Adrenal gland (tissue), 19 donors: ENCODE measurements at places on chromosomes 12 and 14.

DNA sequence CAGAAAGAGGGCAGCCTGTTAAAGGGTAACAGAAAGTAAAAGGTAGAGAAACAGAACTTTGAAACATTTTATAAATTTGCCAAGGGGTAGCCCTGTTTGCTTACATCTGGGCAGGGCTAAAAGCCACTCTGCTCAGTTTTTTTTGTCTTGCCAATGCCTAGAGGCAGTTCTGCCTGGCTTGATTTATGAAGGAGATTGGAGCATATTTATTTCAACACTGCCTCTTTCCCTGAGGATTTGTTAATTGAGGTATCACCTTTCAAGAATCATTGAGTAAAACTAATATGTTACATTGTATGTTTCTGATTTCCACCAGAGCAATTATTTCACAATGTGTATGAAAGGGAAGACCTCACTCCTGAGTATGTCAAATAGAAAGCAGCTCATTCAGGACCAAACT is 160.8 kb downstream of the GXYLT1 start:
- no peak for DNase-seq

DNA sequence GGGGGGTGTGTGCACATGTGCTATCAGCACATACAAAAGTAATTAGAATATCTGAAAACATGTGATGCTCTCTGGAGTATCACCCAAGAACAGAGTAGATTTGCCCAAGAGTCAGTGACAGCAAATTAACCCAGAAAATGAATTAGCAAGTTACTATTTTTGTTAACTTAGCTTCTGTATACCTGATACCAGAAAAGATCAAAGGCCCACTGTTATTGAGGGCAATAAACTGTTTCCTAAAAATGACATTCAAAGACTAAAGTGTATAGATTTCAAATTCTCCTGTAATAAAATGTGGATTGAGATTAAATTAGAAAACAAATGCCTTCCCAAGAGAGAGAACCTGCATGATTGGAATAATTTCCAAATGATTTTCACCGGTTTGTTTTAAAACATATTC is 184.7 kb downstream of the MED13L start:
- no peak for DNase-seq

DNA sequence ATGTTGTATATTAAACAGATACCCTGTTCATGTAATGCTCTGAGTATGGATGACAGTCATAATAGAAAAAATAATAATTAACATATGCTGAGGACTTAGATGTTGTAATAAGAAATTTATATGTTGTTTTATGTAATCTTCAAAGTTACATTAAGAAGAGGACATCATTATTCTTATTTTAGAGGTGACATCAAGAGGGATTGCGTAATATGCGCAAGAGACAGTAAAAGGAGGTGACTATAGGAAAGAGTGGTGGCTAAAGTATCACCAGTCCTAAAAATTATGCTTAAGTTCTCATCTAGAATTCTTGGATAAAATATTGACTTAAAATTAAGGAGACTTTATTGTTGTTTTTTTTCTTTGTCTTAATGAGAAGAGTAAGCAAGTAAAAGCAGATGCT is 323.9 kb downstream of the KCNC2 start:
- DNase-seq = no peak

GRCh38 chr12:128180166-128180565 is 86.8 kb upstream of the TMEM132C start:
- no peak for DNase-seq

GRCh38 chr14:106633721-106634120 is 1107.3 kb downstream of the TMEM121 start:
- no peak for DNase-seq

DNA sequence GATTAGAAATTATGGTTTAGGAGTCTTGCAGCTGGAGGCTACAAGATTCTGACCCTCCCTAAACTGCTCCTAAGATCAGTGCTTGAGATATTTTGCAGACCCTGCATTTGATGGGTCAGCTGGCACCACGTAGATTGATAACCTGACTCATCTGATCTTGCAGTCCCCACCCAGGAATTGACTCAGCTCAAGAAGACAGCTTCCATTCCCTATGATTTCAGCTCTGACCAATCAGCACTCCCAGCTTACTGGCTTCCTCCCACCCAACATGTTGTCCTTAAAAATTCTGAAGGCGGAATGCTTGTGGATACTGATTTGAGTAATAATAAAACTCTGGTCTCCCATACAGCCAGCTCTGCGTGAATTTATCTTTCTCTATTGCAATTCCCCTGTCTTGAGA is 23.2 kb upstream of the MTHFD1 start:
- no peak for DNase-seq

GRCh38 chr14:61573748-61574513 is 121.4 kb upstream of the HIF1A start:
- no peak for DNase-seq

GRCh38 chr12:44930972-44931600 is 55.0 kb upstream of the NELL2 start:
- DNase-seq = no peak

GRCh38 chr12:22325218-22325617 is 9.3 kb downstream of the ST8SIA1 start:
- no peak for DNase-seq

DNA sequence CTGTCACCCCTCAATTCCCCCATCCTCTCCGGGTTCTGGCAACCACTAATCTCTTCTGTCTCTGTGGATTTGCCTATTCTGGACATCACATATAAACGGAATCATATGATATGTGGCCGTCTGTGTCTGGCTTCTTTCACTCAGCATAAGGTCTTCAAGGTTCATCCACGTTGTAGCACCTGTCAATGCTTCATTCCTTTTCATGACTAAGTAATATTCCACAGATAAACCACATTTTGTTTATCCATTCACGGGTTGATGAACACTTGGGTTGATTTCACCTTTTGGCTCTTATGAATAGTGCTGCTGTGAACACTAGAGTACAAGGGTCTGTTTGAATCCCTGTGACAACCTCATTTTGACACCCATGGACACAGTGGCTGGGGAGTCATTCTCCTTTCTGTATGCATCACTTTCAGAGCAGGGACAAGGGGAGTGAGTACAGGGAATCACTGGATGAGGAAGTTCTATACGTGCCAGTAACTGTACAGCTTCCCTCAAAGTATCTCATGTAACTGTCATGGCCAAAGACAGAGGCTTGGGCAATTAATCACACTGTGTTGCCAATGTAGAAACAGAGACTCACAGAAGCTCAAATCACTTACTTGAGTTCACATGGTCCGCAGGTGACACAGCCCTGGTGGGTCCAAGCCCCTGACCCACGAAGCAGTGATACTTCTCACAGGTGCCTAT is 10.9 kb upstream of the TESC start:
- no peak for DNase-seq

DNA sequence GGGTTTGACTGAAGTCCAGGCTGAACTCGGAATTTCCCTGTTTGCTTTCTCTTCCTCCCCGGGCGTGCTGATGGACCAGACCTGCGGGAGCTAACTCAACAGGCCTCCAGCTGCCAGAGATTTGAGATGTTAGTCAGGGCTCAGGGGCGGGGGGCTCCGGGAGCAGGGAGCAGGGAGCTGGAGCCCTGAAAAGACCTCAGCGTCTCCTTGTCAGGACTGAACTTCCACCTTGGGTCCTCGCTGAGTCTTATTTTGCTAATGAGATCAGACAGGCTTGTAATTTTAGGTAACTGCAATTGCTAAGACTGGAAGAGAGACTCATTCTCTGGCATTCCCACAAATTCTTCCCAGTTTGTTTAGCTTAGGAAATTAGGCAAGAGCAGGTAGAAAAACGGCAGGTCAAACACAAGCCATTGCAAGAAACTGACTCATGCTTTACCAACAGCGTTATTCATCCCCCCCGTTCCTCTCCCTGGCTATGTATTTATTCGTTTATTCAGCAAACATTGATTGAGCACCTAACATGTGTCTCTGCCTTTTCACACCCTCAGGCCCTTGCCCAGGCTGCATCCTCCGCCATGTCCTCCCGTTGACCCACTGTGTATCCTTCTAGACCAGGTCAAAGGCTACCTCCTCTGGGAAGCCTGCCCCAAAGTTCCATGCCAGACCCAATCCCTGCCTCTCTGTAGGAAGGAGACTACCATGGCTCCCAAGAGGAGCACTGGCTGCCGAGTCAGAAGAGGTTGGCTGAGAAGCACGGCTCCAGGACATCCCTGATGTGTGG is 80.4 kb upstream of the DIO3 start:
- DNase-seq = peak; percentile 12

DNA sequence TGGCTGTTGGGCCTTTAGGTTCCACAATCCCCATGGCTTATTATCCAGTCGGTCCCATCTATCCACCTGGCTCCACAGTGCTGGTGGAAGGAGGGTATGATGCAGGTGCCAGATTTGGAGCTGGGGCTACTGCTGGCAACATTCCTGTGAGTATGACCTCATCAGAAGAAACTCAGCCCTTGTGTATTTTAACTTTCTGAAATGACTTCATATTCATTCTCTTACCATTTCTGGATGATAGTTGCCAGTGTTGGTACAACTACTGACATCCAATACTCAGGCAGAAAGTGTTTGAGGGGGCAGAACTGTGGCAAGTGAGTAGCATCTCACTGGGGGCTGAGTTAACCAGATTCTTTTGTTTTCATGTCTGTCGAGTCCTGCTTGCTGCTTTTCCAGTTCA is 2.3 kb downstream of the DAZAP2 start:
- no peak for DNase-seq

DNA sequence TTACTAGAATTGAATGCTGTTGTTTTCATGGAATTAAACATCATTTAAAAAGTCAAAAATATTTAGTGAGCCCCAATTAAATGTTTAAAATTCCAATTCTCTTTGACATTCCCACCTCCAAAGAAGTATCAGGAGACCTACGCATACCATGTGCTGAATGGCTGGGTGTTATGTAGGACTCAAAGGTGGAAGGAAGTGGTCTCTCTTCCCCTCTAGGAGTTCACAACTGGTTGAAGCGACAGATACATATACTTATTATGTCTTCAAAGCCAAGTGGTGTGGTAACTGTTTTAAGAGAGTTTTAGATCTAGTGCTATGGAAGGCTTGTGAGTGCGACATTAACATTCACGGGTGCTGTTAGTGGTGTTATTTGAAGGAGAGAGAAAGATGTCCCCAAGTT is 464.0 kb downstream of the ATP23 start:
- DNase-seq = no peak

DNA sequence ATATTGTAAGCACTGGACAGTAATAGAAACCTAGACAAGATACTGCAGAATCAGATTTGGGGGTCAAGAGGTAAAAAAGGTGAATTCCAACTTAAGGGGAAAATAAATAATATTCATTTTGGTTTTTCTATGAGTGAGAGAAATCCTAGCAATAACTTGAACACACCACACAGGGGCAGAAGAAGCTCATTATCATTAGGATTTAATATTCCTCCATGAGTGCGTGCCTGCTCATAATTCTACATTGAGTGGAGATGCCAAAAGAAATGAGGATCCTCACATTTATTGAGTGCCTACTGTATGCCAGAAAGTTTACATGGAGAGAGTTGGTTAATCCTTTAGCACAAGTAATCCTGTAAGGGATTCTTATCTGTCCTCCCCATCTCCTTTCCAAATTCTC is 40.5 kb upstream of the C14orf132 start:
- no peak for DNase-seq

GRCh38 chr12:80271780-80272179 is 172.3 kb upstream of the PTPRQ start:
- no peak for DNase-seq

DNA sequence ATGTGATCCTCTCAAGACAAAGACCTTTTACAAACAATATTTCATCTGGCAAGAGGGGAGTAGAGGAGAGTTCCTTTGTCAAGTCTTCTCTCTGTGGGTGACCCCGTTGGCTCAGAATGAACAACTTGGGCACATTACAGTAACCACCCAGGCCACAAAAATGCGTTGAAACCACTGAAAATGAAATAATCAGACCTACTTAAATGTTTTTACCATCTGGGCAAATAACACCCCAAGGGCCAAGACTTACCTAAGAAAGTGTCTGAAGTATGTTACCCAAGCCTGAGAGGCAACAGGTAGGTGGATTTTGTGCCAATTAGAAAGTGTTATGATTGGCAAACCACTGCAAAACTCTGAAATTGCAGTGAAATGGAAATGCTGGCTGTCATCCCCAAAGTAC is 1.3 kb downstream of the TC2N start:
- no peak for DNase-seq

GRCh38 chr14:85573406-85573805 is 43.5 kb downstream of the FLRT2 start:
- DNase-seq = no peak

GRCh38 chr12:15522574-15523187 is 200.4 kb downstream of the PTPRO start:
- DNase-seq = no peak

DNA sequence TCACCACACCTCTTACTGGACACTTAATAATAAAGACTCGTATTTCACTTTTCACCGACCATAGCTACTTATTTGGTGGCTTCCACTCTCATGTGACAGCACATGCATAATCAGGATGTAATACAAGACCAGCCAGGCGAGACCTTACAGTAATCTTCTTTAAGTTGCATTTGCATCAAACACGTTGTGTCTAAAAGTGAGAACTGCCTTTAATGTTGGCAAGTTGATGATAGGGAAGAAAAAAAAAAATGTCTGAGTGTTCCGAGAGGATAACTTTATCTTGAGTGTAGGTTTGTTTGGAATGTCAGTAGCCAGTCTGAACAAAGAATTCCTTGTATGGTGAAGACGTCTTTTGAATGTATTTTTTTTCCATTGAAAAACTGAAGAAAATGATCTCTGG is 440.4 kb downstream of the ADAMTS20 start:
- no peak for DNase-seq

- no peak for DNase-seq
Measured at GRCh38 chr12:76919383-76920171, 40.8 kb upstream of the CSRP2 start.

GRCh38 chr12:86456776-86457175 is 200.6 kb upstream of the MGAT4C start:
- no peak for DNase-seq

DNA sequence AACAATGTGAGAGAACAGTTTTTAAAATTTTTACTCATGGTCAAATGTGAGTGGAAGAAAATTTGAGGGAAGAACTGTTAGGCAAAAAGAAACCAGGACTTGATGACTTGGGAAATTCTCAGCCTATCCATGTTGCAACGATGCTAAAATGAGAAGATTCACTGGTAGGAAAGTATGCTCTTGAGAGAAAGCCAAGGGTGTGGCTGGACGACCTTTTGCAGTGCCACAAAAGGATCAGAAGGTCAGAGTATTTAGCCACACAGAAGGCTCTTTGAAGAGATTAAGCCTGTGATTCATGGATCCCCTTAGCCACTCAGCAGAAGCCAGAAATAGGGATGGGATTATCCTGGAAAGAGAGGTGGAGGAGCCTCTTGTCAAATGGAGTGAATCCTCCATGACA is 336.8 kb downstream of the LRIG3 start:
- peak; percentile 10 for DNase-seq

DNA sequence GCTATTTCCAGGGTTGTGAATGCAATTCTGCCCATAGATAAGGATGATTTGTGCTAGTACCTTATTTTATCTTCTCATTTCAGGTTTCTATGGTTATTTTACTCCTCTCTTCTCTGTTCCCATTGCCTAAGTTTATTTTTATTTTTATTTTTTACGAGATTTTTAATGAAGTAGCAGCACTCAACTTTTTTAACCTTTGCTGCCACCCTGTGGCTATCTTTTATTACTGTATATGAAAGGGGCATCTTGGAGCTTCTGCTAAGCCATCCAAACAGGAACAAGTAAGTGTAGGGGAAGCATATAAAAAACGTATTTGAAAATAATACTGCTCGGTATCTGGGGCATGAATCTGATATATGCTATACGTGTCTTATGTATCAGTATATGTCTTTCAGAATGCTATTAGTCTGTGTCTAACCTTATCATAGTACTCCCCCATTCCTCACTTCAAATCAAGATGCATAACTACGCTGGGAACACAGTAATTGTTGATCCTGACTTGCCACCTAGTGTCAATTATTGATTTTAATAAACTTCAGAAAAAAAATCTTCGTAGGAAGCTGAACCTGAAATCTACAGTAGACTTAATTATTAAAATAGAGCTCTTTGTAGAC is 60.3 kb downstream of the KLRG1 start:
- DNase-seq = no peak
